Activated CD4-positive, alpha-beta T cell treated with anti-CD3 and anti-CD28 coated beads, Interleukin-10, Interleukin-2, amounts not matched to agents 100 ng/mL and 50 ng/mL, durations not matched to agents 16 hours and 8 hours (primary cell): ENCODE measurements at places on chromosomes 1 and 21.

- no peak for DNase-seq
These were observed 54.2 kb upstream of the EPS8L3 start for GRCh38 chr1:109817881-109818270.

DNA sequence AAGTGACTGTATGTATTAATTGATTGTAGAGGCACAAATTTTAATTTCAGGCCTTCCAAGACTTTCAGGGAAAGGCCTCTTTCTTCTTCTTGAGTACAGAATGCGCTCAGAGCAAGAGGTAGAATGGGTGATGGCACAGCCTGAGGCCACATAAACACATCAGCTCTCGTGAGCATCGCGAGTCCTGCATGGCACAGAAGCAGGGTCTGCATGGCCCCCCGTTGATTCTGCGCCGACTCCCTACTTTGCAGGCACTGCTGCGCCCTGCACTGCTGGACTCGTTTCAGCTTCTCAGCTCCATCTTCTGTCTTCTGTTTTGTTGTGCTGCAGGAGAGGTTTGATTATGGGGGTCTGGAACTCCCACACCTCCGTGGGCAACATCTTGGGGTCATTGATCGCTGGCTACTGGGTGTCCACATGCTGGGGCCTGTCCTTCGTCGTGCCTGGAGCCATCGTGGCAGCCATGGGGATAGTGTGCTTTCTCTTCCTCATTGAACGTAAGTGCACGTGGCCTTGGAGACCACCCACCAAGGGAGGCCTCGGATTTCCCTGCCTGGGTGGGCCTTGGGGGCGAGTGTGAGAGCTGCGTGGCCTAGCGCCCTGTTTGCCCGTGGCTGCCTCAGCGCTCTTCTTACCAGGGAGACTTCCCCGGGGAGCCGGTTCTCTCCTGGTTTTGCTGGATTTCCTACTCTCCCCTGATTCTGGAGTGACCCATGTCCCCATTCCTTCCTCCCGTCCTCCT, 29.6 kb downstream of the SLC37A1 start:
- DNase-seq: no peak

GRCh38 chr1:159881622-159882526, 18.1 kb downstream of the CFAP45 start:
- no peak for DNase-seq

GRCh38 chr1:195960580-195960979, 647.7 kb downstream of the KCNT2 start:
- no peak for DNase-seq

- DNase-seq: no peak
These were observed 177.8 kb downstream of the GIPC2 start for GRCh38 chr1:78223417-78224215.

- DNase-seq: no peak
These were observed 216.3 kb downstream of the COL11A1 start for GRCh38 chr1:102891868-102892625.

DNA sequence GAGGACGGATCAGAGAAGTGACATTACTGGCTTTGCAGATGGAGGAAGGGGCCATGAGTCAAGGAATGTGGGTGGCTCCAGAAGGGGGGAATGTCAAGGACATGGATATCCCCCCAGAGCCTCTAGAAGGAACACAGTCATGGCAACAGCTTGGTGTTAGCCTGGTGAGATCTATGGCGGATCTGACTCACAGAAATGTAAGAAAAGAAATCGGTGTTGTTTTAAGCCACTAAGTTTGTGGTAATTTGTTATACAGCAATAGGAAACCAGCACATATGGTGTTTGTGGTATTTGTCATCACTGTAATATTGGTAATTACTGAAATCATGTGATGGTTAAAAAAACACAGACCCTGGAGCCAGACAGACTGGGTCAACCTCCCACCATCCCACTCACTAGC, 236.2 kb downstream of the SETD4 start:
- DNase-seq: no peak

- DNase-seq: no peak
These were observed 333.0 kb upstream of the KAZN start for GRCh38 chr1:14265495-14265894.

GRCh38 chr21:32082466-32082865, 196.4 kb downstream of the MIS18A start:
- no peak for DNase-seq

DNA sequence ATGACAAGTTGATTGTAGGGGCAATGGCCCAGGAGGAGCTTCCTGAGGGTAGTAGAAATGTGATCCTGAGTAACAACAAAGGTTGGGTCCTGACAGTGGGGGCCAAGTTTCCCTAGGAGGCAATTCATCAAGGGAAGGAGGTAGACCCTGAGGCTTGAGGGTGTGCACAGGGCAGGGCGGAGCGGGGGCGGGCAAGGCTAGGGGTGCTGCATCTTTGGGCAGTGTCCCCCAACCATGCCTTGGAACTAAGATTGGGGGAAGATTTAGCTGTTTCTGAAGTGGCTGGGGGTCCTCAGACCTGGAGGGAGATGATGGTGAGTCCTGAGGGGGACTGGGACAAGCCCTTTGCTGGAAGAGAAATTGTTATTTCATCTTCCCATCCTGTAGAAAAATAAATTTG, 50.9 kb downstream of the HUNK start:
- no peak for DNase-seq

GRCh38 chr1:67348586-67349252, 41.0 kb downstream of the IL12RB2 start:
- DNase-seq: no peak

DNA sequence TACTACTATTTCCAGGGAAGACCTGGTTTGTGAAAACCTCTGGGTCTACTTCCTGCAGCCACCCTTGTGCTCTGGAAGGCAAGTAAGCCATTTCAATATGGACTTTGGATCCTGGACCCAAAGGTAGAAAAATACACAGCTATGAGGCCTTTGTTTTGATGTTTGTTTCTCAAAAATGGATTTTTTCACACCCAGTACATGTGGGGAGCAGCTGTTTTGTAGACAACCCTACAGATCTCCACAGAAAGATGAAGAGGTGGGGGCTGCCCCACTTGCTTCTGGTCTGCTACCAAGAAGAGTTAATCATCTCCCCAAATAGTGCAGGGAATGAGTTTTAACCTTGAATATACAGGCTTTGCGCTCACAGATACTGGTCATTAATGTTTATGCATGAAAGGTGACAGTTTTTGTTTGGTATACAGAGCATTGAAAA, 29.2 kb downstream of the ZNF281 start:
- no peak for DNase-seq

GRCh38 chr1:54137534-54138061, 15.2 kb downstream of the CDCP2 start:
- DNase-seq: no peak
